Left renal cortex interstitium (tissue), 4 donors: ENCODE measurements at places on chromosomes 7 and 10. TPM values are rescaled to one million over a fixed set of nuclear protein-coding genes. Genes with fewer than 3 reads are reported as not detected.

GRCh38 chr10:98478430-98479222 lies 31.9 kb upstream of the HPS1 start:
- no peak for DNase-seq

GRCh38 chr10:128475686-128476367 lies 349.6 kb upstream of the MKI67 start:
- no peak for DNase-seq

Gene STAG3
- 37.1 TPM for polyA plus RNA-seq

Gene PRPS1L1
- not detected for polyA plus RNA-seq

DNA sequence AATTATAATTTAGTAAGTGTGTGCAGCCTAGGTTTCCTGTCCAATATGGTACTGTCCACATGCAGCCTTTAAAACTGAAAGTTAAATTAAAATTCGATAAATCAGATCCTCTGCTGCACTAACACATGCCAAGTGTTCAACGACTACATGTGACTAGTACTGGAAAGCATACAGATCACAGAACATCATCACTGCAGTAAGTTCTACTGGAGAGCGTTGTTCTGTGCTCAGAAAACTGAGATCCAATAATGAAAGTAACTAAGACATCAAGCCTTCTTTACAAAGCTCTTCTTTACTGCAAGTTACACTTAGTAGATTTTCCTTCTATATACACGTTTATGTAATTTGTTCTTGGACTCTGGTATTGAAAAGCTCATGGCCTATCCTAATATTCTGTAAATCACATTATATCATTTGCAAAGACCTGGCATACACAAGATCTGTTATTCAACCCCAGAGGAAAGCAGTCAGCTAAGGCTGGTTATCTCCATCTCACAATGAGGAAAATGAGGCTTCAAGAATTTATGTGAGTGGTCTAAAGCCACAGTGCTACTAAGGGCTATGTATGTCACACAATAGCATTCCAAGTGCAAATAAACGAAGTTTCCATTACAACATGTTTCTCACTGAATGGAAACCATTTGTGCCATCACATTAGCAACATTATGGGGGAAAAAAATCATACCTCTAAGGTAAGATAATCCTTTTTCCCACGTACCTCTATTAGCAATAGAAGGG lies 77.6 kb downstream of the VPS41 start:
- no peak for DNase-seq

- DNase-seq = no peak
Measured at GRCh38 chr7:4479367-4480039, 202.6 kb upstream of the FOXK1 start.

Gene GNG11
- polyA plus RNA-seq = 48.2 TPM

DNA sequence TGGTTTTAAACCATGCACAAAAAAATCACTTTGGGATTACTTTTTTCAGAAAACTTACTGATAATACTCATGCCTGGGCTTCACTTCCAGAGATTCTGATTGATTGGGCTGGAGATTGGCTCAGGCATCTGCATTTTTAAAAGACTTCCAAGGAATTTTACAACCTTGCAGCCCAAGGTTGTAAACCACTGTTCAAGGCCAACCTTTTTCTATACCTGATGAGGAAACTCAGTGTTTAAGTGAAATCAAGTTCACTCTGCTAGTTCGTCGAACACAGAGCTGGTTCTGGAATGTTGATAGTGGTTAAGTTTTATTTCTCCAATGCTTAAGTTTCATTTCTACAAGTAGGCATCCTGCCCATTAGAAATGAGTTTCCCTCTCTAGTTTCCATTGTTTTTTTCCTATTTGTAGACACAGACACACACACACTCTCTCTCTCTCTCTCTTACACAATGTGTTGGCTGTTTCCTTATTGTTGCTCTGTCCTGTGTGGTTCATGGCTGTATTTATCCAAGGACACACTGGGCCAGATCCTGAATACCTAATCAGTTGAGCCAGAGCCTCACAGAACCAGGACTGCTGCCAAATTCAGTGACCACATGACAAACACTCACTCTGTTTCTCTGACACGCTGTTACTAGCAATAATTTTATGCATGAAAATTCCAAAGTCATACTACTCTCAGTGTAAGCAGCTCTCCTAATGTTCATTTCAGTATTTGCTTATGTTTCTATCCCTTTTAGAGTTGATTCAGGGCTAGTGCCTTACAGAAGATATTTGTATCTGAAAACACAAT lies 3.7 kb upstream of the IFIT1B start:
- no peak for DNase-seq

DNA sequence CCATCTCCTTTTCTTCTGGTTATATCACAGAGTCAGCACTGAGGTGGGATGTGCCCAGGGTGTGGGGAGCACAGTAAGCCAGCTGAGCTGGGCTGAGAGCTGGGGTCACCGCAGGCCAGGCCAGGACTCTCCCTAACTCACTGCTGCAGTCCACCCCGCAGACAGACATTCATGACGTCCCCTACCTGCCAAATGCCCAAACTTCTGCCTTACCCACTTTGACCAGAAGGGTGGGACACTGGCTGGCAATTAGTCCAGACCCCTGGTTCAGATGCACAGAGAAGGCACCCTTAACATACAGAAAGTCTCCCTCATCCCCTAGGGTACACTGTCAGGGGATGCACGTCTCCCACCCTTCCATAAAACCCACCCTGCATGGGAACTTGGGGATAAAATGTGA lies 2.1 kb downstream of the DRGX start:
- no peak for DNase-seq

Gene IDI2
- not detected for polyA plus RNA-seq

DNA sequence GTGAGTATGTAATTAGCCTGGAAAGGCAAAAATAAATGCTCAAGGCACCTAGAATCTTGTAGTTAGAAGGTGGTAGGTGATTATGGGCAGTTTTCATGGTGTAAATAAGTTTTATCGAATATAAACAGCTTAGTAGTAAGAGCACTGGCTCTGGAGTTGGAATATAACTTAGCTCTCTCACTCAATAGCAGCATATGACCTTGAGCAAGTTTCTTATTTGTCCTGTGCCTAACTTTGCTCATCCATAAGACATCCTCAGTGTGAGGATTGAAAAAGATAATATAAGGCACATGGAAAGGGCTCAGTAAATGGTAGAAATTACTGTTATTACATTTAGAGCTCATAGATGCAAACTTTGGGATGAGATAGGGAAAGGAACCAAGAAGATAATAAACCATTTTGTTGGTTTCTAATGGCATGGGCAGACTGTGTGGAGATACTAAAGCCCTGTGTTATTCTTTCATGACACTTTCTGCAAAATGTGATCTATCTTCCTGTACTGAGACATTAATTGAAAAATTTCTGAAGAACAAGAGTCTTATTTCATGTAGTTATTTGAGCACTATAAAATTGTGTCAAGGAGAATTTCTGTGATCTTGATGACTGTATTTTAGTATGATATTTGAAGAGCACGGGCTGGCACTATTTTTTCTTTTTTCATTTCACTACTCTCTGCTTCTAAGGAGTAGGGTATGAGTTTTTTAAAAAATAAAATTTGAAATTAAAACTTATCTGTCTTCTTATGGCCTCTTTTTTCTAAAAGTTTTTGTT lies 3.1 kb downstream of the SLK start:
- DNase-seq = no peak

Gene CRYGN
- 4.4 TPM for polyA plus RNA-seq

DNA sequence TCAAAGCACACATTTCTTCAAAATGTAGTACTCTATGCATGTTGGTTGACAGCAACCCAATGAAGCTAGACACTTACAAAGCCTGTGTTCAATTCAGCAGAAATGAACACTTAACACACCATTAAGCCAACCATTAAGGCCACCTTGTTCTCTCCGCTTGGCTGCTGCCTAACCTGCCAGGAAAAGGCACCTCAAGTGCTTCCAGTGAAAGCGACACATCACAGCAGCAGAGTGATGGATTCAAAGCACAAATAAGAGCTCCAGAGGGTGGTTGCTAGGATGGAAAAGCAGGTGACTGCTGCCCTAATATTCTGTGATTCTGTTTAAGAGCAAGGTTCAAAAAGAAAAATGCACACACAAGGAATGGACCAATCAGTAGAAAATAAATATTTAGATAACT lies 81.5 kb upstream of the GNAI1 start:
- DNase-seq = no peak

- no peak for DNase-seq
Measured at GRCh38 chr10:12579954-12580858, 230.9 kb downstream of the CAMK1D start.

GRCh38 chr10:124022066-124022465 lies 71.3 kb downstream of the CHST15 start:
- no peak for DNase-seq

Gene LIPM
- polyA plus RNA-seq = not detected

DNA sequence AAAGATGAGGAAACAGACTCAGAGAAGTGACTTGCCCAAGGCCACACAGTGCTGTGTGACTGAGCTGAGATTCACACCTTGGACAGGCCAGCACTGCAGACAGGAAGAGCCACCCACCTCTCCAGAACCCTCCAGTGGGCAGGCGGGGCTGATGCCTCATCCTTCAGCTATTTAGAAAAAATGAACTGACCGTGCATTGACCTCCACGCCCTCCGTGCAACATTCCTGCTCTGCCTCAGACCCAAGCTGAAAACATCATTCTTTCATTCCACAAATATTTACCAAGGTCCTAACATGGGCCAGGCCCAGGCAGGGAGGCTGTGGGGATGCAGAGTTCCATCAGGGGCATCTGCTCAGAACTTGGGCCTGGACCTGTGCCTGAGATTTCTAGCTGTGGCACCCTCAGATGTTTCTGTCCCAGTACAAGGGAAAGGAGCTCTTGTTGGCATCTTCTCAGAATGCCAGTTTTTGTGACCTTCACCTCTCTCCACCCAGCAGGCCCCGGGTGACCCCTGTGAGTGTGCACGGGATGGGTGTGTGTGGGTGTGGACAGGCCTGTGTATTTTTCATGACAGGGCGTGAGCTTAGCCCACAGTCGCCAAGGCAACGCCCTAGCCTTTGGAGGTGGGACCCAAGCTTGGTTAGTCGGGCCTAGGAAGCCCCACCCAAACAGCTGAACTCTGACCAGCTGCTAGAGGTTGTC lies 6.5 kb downstream of the VSIR start:
- no peak for DNase-seq

- no peak for DNase-seq
Measured at GRCh38 chr7:41277561-41277960, 425.3 kb downstream of the INHBA start.

- DNase-seq = no peak
Measured at GRCh38 chr7:43725251-43725650, 4.1 kb downstream of the COA1 start.

Gene PPP1R3A
- not detected for polyA plus RNA-seq

GRCh38 chr10:78817361-78817760 lies 251.4 kb upstream of the ZMIZ1 start:
- no peak for DNase-seq

DNA sequence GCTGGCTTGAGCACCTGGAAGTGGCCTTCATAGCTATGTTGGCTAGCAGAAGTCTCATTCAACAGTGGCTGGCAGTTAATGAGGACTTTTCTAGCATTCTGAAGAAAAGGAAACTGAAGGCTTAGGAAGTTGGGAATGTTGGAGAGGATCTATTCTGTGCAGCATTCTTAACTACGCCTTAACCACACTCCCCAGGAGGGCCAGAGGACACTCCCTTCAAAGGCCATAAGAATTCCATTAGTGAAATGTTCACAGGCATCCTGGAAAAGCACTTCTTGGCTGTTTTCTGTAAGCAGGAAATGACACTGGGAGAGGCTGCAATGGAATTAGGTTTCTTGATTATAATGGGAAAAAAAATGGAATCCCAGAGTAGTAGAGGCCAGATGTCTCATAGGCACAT lies 188.9 kb downstream of the ARHGAP12 start:
- no peak for DNase-seq

DNA sequence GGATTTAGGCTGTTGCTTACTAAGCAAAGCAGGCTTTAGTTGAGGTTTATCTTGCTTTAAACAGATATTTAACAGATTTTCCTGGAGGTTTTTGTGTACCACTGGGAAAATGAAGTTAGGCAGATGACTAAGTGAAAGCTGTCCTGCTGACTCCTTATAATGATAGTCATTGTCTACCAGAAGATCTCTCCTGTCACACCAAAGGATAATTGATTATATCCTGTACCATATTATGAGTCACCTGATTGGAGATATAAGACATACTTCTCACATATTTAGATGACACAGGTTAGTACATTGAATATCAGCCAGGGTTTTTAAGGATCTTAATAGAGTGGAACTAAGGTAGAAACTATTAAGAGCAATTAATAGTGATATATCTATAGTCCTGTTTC lies 68.4 kb downstream of the PTEN start:
- no peak for DNase-seq

- DNase-seq = no peak
Measured at GRCh38 chr7:176381-176780, 16.0 kb upstream of the FAM20C start.

GRCh38 chr10:36591436-36591835 lies 534.0 kb upstream of the ANKRD30A start:
- no peak for DNase-seq
